Stimulated activated CD8-positive, alpha-beta memory T cell treated with anti-CD3 and anti-CD28 coated beads, Interleukin-7, amount 100 ng/mL, for 1 hour (primary cell): ENCODE measurements at places on chromosomes 3 and 15.

GRCh38 chr3:41431386-41431785, 232.1 kb downstream of the CTNNB1 start:
- DNase-seq = no peak

DNA sequence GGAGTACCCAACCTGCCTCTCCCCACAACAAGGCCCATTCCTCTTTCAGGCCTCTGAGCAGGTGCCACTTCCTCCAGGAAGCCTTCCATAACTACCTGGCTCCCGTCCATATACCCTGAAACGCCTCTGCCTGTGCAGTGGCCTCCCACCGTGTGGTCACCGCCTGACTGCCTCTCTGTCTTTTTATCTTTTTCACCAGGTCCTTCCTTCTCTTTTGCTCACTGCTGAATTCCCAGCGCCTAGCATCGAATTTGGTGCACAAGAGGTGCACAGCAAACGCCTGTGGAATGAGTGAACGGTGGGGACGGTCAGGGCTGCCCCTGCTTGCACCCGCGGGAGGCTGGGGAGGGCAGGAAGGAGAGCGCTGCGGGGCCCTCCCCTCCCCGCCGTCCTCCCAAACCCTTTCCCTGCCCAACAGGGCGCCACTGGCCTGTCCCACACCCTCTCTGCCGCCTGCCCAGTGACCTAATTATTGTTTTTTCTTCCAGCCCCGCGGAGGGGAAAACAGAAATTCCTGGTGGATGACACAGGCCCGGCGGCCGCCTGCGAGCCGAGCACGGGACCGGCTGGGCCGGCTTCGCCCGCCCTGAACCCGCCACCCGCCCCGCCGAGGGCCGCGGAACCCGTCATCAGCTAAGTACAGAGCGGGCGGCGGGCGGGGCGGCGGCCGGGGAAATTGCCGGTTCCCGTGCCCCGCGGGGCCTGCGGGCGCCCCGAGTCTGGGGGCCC, 140.1 kb downstream of the SMAD6 start:
- DNase-seq = no peak

DNA sequence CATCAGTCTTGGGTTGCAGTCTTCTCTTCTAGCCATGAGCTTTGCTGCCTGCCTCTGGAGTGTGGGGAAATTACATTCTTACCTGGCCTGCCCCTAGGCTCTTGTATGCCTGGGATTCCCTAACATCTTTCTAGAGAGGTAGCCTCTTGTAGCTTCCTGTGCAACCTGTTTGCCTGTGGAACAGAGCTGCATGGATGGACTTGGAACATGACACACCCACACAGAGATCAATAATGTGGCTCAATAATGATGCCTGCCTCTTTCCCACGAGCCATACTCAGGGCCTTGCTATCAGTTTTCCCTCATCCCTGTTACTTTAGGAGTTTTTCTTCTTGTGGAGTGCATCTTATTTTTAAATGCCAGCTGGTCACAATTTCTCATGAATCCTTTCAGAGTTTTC, 11.4 kb downstream of the CHCHD6 start:
- no peak for DNase-seq

DNA sequence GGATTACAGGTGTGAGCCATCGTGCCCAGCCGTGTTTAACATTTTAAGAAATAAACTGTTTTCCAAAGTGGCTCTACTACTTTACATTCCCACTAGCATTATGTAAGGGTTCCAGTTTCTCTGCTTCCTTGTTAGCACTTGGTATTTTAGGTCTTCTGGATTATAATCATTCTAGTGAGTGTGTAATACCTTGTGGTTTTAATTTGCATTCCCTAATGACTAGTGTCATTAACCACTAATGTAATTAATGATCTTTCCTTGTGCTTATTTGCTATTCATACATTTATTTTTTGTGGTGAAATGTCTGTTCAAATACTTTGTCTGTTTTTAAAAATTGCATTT, 30.7 kb downstream of the ARIH2 start:
- no peak for DNase-seq

DNA sequence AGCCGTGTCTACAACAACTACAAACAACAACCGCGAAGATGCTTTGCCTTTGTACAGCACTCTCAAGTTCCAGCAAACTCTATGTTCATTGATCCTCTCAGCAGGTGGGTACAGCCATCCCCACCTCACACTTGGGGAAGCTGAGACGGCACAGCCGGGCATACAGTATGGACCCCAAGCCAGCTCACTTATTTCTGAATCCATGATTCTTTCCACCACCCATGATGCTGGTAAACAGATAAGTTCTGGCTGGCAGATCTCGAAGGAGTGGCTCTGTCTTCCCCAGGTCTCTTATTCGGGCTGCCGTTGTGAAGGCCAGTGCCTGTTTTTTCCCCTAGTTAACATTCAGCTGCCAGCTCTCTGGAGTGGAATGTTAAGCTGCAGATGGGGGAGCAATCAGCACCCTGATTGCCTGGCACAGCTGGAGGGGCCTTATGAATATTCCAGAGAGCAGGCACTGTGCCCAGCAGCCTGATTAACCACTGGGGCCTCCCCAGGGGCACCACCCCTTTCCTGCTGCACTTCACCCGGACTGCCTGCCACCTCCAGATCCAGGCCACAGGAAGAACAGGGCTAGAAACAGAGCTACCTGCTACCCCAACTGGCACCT, 73.2 kb downstream of the CORO2B start:
- no peak for DNase-seq

- DNase-seq = no peak
These were observed 210.2 kb downstream of the THSD4 start for GRCh38 chr15:71325481-71325880.

GRCh38 chr15:52186651-52187486, 4.3 kb downstream of the GNB5 start:
- no peak for DNase-seq

DNA sequence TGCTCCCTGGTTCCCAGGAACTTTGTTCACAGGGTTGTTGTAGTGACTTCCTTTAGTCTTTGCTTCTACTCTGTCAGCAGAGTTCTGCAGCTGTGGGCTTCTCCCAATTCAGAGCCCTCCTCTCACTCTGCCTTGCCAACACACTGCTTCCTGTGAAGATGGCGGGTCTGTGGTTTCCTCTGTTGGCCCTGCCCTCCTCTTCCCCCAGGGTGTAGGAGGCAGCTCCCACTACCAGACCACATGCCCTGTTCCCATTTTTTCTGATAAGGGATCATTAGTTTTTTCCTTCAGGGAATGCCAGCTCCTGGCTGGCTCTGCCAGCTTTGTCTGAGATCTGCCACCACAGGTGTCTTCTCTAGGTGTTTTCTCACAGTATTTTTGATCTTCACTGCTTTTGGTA, 12.7 kb downstream of the SPSB4 start:
- no peak for DNase-seq

DNA sequence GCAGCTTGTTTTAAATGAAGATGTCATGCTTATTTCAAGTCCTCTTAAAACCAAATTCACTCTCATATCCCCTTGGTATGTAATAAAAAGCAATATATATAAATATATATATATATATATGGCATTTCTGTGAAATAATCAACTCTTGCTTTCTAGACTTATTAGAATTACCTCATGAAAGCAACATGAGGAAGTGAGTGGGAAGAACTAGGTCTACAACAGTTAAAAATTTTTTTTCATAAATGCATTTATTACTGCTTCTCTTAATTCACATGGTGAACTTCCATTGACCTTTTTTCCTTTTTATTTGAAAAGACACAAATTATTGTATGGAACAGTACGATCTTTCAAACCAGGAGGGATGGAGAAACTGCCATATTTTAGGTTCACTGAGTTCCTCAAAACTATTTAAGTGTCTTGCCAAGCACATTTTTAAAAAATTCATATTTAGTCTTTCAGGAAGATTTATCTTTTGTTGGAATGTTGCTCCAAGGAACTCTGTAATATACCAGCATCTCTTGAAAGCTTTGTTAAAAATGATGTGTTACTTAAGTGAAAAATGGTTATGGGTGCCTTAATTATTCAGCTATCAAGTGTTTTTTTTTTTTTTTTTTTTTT, 185.2 kb downstream of the GHSR start:
- no peak for DNase-seq

- DNase-seq = no peak
These were observed 138.4 kb downstream of the RPLP1 start for GRCh38 chr15:69590932-69591524.

DNA sequence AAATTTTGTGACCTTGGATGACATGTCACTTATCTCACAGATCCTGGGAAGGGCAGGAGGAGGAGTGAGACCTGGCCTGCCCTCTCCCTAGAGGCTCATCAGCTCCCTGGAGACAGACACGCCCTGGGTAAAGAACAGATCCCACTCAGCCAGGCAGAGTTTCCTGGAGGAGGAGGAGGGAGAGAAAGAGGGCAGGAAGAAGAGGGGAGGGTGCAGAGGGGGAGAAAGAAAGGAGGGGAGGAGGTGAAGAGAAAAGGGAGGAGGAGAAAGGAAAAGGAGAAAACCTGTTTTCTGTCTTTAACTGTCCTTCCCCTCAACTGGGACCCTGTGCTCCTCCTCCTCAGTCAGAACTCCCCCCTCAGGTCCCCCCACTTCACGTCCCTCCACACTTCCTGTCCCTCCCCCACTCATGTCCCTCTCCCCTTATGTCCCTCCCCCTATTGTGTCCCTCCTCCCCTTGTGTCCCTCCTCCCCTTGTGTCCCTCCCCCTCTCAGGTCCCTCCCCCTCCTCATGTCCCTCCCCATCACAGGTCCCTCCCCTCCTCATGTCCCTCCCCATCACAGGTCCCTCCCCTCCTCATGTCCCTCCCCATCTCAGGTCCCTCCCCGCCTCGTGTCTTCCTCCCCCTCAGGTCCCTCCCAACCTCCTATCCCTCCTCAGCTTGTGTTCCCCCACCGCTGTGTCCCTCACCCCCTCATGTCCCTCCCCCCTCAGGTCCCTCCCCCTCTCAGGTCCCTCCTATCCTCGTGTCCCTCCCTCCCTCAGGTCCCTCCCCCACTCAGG, 52.3 kb upstream of the CGNL1 start:
- DNase-seq = no peak
